ENCODE measurements at places on chromosomes 12 and 14.

DNA sequence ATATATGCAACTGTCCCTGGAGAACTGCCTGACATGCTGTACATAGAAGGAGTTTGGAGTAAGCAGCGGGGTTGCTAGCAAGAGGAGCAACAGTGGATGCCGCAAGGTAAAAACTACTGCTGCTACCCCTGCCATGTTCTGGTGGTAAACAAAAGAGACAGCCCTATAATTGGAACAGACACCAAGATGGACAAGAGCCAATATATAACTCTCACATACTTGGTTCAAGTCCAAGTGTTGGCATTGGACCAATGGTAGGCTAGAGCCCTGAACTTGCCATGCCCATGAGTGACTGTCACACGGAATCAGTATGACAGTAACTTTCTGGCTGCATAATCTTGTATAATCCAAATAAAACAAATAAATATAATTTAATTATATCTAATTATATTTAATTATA, 13.7 kb downstream of the ATXN7L3B start:
- no peak for ATAC-seq

- ATAC-seq: no peak
Measured at GRCh38 chr14:45807178-45807899, 554.3 kb upstream of the MIS18BP1 start.

DNA sequence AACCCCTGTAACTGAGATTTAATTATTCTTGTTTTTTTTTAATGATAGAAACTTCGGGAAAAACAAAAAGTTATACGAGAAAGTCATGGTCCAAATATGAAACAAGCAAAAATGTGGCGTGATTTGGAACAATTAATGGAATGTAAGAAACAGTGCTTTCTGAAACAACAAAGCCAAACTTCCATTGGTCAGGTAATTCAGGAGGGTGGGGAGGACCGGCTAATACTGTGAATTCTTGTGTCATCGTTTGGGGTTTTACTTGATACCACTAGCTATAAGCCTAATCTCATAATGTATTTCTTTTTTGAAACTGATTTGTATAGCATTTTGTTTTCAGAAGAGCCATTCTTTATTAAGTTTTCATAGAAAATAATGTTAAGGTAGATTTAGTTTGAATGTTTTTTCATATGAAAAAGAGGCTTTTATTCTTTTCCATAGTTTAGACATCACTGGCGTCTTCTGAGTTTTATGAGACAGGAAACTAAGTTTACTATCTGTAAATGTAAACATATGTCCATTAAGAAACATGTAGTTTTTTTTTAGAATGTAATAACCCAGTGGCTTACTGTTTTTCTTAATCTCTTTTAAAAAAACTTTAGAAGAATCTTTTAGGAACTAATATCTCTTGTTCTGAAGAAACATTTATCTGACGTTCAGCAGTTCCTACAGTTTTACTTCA, 62.9 kb upstream of the ATP2A2 start:
- no peak for ATAC-seq

DNA sequence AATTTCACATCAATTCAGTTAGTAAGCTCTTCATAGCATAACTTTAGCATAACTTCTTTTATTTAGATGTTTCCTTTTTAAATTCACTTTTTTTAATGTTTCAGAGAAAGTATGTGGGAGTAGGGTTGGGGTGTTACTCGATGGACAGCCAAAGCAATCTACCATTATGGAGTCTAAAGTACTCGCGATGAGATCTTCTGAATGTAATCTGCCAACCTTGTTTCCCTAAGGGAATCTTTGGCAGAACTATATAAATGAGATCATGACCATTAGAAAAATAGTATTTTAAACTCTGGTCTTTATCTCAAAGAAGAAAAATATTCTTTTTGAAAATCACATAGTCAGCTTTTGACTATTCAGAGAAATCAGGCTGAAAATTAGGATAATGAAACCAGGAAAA, 103.9 kb downstream of the BBS10 start:
- ATAC-seq: no peak

DNA sequence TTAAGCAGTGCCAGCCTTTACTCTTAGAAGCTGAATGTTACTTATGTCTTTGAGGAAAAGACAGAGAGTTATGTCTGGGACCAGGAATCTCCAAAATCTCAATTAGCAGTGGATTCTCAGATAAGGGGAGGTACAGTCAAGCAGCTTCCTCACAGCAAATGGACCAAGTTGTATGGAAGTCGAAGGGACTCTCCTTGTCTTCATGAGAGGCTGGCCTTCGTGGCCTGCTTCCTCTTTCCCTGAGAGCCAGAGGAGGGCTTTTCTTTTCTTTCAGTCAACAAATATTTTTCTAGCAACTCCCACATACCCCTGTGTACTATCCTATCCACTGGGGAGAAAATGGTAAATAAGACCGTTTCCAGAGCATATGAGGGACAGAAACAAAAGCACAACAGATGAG, 6.6 kb upstream of the WNT5B start:
- no peak for ATAC-seq

- no peak for ATAC-seq
Measured at GRCh38 chr12:55744340-55745030, 1.6 kb downstream of the GDF11 start.

DNA sequence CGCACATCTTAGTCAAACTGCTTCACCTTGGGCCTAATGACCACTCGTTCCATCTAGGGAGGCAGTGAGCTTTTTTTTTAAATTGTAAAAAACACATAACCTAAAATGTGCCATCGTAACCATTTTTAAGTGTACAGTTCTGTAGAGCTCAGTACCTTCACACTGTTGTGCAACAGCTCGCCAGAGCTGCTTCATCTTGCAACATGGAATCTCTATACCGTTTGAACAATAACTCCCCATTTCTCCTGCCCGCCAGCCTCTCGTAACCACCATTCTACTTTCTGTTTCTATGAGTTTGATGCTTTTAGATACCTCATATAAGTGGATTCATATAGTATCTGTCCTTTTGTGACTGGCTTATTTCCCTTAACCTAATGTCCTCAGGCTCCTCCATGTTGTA, 196.2 kb downstream of the CHST11 start:
- no peak for ATAC-seq

DNA sequence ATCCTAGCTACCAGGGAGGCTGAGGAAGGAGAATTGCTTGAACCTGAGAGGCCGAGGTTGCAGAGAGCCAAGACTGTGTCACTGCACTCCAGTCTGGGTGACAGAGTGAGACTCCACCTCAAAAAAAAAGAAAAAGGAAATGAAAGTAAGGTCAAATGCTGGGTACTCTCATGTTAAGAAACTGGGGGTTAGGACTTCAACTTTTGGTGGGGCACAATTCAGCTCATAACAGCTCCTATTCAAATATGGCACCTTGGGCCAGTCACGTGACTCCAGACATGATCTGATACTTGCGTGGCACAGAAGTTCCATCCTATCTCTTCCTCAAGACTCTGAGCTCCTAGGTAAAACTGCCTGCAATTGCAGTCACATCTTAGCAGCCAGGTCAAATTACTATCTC, 142.7 kb downstream of the EGLN3 start:
- ATAC-seq: no peak

DNA sequence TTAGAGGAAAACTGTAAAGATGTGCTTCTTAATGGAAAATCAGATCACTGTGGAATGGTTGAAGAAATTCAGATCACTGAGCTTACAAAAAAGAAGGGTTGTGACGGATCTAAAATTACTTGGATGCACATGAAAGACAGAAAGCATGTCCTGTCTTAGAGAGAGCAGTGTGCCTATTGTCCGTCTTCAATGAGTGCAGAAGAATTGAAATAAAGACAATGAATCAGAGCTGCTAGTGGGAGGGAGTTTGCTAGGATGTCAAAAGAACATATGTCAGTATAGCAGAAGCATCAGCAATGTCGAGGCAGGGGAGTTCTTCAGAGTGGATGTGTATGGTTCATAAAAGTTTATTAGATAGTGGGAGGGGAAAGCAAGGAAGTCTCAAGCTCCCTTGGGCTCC, 172.7 kb downstream of the SYNE2 start:
- no peak for ATAC-seq

All from activated CD4-positive, CD25-positive, alpha-beta regulatory T cell treated with anti-CD3 and anti-CD28 coated beads, Interleukin-2, amount 50 U/mL, for 24 hours (primary cell).